ENCODE measurements at places on chromosomes 5 and 9.

DNA sequence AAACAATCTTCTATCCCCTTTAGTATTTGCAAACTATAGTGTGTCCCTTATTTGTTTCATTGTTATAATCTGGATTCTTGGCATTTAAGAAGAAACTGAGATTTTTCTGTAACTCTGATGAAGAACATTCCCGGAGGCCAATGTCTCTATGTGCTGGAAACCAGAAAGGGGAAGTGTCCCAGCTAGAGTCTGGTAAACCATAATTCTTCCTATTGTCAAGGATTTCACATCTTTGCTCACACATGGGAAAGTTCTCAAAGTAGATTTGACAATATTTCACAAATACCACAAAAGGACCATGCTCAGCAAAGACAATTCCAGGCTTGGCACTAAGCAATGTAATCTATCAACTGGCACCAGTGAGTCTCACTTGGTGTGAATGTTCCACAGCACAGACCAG lies 146.8 kb downstream of the MUSK start:
- no peak for DNase-seq

- DNase-seq: peak; percentile 24
Measured at GRCh38 chr9:2242831-2243330, 227.7 kb downstream of the SMARCA2 start.

- DNase-seq: no peak
Measured at GRCh38 chr5:115579216-115579615, 23.1 kb downstream of the TICAM2 start.

DNA sequence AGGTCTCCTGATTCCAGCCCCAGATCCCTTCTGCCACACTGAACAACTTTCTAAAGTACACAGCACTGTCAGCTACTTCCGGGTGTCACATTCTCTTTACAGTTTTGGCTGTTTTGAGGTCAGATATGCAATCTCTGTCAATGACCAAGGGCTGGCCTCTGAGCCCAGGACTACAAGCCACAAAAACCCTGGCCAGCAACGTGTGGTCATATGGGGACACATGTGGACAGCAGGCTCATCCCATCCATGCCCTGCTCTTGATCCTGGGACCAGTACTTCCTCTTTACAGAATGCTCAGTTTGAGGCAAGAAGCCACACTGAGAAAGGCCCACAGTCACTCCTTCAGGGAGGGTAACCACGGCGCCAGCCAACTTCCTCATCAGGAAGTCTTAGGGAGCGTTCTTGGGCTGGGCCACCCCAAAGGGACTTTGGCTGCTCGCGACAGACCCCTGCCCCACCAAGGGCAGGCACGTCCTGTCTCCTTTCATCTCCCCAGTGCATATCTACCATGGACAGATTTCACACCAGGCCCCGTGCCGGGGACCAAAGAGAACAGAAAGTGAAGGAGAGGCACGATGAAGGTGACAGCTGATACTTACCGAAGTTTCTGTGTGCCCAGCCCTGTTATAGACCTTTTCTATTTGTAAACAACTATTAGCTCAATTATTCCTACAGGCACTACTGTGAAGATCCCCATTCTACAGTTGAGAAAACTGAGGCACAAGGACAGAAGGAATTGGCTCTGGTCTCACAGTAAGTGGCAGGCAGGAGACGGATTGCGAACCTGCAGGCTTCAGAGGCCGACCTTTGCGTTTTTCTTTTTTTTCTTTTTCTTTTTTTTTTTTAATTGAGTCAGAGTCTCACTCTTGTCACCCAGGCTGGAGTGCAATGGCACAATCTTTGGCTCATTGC lies 37.3 kb downstream of the STK10 start:
- DNase-seq: no peak

DNA sequence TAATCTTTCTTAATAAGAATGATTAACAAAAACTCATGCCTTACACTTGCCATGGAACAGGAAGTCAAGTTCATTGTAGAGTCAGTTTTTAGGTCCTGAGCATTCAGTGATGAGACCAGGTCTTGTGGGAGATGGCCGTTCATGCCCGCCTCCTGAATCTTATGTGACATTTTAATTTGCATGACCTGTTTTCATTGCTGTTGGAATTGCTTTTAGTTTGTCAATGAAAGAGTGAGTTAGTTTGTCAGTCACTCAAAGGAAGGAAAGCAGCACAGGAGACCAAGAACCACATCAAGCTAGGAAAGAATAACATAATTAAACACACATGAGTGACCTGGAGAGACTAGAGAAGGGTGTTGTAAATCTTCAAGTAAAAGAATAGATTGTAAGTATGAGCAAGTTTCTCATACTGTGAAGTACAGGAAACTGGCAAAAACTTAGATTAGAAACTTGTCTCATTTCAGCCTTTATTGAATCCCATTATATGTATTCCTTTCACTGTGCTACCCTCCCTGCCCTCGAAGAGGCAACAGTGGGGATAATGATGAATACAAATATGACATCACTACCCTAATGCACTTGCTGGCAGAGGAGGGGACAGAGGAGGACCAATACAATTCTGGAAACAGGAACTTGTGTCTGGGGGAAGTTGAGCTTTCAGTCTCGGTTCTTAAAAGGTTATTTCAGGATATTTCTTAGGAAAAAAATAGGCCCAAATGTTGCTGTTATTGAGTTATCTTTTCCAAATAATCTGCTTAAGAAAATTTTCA lies 64.3 kb upstream of the C6 start:
- DNase-seq: no peak

DNA sequence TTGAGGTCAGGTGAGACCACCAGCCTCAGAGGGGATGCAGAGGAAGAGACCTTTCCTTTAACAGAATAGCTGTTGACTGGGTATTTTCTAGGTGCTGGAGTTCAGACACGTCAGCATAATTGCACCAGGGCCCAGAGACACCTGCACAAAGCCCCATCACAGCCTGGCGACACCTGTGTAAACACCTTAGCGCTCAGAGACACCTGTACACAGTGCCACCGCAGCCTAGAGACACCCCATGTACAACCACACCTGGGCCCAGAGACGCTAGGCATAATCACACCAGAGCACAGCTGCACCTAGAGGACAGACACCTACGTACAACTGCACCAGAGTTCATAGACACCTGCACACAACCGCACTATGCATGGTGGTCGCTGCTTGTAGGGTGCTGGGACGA lies 1.0 kb downstream of the TRIP13 start:
- DNase-seq: no peak

DNA sequence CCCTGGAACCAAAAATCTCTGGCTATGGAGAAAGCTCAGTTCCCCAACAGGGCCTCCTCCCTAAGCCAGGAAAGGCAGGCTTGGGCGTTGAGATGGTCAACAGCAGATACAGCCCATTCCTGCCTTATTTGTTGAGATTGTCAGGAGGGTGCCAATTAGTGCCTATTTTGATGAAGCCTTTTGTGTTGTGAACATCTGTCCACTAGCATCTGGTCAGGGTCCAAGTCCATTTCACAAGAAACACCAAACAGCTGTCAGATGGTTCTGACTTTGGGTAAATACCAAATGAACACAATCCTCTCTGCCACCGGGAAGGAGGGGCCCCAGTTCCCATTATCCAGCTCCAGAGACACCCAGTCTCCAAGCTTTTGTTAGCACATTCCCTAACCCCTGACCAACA lies 19.9 kb downstream of the SEMA6A start:
- DNase-seq: no peak

GRCh38 chr9:96612105-96612965 lies 7.3 kb downstream of the CDC14B start:
- DNase-seq: no peak

GRCh38 chr5:35482167-35482755 lies 135.4 kb upstream of the SPEF2 start:
- DNase-seq: no peak

GRCh38 chr5:54234304-54234933 lies 76.0 kb downstream of the ARL15 start:
- no peak for DNase-seq

DNA sequence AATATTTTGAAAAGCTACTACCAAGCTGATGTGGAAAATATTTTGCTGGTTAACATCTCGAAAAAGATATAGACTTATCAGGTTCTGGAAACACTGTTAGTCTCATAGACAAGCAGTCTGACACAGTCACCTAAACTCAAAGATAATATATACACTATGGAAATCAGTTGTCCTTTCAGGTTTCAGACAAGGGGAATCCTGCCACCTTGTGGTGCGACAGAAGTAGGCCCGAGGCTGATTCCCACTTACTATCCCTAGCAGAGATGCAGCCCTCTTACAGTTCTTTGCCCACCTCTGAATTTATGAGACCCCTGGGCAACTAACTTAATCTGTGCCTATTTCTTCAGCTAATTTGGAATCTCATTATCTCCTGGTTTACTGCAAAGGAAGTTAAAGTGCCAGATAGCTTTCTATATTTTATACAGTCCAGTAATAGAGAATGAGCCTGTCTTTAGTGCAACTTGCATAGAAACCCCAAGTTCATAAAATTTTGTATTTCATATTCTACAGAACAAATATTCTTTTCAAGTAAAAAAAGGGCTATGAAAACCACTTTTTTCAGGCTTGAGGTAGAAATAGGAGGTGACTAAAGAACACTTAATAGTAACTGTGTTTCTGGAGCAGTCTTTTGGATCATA lies 16.9 kb downstream of the RAD1 start:
- peak; percentile 68 for DNase-seq

DNA sequence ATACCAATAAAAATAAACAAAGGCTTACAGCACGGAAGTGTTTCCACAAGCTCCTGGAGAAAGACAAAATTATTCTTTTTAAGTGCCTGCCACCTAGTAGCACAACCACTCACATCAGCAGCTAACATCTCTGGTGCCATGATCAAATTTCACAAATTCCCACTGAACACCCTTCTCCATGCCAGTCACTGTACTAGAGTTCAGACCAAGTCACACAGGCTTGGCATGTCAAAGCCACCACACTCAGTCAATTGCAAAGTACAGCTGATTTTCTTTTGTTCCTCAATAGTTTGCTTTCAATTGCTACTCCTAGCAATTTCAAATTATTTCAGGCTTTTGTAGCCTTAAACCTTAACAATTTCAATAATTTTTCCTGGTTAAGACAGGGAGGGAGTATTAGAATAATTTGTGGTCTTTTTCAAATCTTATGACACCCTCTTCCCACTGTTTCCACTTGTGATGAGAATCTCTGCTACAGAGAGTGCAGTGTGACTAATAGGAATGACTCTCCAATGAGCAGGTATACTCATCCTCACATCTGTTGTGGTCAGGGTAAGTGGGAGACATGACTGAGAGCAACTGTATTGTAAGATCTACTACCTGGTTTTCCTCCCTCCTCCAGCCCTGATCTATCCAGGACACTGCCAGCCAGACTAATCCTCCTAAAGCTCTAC lies 46.2 kb downstream of the RNF145 start:
- no peak for DNase-seq

DNA sequence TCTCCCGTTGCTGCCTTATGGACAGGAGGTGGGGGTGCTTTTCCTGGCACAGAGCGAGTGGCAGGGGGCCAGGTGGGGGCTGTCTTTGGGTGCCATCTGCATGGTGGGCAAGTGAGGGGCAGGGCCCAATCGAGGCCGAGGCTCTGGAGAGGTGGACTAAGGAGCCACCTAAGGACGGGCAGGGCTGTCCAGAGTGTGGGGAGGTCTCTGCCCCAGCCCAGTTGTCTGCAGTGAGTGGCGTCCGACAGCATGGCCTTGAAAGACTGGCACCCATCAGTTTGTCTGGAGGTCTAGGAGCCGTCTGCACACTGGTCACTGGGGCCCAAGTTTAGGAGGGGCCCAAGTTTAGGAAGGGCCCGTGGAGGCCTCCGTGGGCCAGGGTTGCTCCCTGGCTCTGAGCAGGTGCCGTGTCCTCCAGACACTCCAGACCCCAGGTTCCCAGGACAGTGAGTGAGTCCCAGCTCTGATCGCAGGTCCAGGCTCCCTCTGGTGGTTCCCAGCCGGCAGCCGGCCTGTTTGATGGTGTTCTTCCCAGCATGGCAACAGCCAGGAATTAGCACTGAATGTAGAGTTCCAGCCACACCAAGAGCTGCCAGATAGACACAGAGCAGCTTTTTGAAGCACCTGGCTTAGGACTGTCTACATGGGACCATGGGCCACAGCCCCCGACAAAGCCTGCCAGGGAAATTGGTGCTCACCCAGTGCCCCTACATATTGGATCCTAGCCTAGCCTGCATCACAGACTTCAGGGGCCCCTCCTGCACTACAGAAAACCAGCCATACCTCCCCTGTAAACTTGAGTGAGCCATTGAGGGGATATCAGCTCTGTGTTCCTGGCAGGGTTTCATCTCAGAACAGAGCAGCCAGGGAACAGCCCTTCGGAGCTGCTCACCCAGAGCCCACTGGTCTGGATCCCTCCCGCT lies 120.9 kb downstream of the WNK2 start:
- DNase-seq: peak; percentile 72

- DNase-seq: no peak
Measured at GRCh38 chr5:56384186-56384585, 151.1 kb upstream of the ANKRD55 start.

DNA sequence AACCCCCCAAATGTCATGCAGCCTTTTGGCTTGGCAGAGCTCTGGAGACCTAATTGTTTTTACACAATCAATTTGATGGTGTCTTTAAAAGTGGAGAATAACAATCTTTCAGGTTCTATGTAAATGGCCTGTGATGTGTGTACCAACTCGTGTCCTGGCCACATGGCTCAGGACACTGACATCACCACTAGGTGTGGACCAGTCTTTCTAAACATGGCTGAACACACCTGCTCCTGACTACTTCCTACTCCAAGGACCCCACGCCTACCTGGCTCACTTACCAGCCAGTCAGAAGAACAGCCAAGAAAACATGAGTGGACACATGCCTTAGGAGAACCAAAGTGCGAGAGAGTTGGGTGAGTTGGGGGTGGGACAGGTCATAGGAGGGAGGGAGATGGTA lies 71.2 kb downstream of the WDR41 start:
- no peak for DNase-seq

DNA sequence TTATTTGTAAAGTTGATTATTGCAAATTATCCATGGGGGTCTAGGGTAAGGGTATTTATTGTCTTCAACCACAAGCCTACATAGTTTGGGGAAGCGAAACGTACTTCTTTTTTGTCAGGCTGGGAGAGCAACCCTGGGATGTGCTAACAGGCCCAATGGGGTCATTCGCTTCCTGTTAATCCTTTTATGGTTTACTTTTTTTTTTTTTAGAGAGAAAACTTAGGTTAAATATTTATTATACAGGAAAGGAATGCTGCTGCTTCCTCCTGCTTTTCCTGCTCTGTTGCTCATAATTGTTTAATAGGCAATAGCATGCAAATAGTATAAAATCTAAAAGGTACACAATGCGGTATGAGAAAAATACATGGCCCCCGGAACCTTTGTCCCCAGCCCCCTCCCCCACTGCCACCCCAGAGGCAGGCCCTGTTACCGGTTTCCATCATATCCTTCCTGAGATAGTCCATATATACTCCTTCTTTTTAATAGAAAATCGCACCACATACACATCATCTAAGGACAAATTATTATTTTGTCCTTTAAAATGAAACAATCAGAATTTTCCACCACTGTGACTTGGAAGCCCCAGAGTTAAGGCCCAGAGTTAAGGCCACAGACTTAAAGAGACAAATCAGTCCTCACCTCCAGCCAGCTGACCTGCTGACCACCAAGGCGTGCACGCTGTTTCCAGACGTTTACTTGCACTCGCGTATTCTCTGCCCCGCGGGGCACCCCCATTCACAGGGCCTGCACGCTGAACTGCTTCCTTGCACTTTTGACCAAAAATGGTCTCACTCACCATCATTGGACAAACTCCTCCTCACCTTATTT lies 83.9 kb downstream of the NDFIP1 start:
- DNase-seq: no peak

GRCh38 chr9:75010570-75010969 lies 17.5 kb downstream of the CARNMT1 start:
- no peak for DNase-seq
